ENCODE measurements at places on chromosomes 1 and 21.

- DNase-seq: no peak
These were observed 278.6 kb upstream of the AJAP1 start for GRCh38 chr1:4375812-4376211.

DNA sequence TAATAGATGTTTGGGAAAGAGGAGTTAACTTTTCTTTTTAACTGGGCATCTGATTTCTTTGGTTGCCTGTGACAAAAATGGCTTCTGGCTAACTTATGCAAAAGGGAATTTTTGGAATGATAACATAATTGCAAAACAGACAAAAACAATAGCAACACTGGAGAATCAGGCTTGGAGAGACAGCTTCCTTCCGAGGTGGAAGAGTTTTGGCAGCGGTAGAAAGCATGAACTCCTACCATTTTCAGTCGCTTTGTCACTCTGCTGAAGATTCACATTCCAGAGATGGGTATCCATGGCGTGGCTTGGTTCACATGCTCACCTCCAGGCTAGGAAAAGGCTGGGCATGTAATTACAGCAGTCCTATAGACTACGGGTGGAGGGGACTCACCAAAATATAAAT lies 17.2 kb upstream of the FGGY start:
- no peak for DNase-seq

DNA sequence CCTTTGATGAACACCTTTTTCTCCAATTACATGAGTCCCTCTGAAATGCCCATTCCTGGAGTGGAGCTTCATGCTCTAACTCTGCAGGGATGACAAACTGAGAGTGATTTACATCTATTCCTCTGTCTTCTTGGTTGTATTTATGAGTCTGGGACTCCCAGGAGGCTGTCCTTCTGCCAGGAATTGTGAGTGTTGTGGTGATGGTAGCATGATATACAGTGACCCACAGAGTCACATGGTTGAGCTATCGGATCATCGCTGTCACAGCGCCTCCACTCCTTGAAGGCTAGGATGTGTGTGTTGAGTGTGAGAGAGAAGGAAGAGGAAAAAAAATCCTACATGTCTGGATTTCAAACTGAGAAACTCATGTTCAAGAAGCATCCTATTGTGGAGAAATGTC lies 163.4 kb upstream of the CACNA1E start:
- no peak for DNase-seq

GRCh38 chr1:232274236-232274855 lies 355.6 kb downstream of the SIPA1L2 start:
- DNase-seq: no peak

GRCh38 chr1:177305040-177306018 lies 134.6 kb downstream of the BRINP2 start:
- no peak for DNase-seq

DNA sequence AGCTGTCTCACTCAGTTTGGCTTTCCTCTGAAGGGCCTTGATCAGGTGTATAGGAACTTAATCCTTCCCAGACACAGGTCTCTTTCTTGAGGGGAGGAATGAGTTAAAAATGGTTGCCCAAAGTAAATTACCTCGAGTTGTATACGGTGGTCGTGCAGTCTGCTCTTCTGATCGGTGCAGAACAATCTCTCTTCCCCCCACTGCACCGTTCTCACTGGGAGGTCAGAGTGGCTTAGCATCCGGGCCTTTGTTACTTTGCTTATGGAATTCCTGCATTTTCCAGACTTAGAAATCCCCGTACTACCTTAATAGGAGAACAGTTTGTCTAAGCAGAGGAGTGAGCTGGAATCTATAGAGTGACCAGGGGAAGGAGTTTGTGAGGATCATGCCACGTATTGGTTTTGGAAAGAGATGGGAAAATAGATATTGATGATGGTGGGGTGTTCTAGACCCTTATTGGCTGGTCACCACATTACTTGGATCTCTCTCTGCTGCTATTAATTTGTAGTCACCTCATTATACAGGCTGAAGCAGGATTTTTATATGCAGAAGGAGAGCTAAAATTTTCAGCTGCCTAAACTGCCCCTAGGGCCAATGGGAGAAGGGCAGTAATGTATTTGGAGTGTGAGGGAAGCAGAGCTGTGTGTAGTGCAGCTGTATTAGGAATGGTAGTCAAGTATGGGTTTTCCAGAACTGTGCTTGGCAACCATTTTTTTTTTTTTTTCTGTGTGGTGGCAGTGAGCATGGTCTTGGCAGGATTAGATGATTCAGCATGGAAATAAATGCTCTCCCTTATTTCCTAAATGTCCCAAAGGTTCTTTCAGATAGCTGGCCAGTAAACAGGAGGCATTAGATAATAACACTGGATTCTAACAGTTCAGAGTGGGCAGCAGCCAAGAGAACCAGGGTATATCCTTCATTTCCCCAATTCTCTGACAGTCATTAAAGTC lies 81.5 kb downstream of the NDUFS5 start:
- DNase-seq: no peak

- DNase-seq: no peak
These were observed 182.7 kb downstream of the HMCN1 start for GRCh38 chr1:185916861-185917260.

DNA sequence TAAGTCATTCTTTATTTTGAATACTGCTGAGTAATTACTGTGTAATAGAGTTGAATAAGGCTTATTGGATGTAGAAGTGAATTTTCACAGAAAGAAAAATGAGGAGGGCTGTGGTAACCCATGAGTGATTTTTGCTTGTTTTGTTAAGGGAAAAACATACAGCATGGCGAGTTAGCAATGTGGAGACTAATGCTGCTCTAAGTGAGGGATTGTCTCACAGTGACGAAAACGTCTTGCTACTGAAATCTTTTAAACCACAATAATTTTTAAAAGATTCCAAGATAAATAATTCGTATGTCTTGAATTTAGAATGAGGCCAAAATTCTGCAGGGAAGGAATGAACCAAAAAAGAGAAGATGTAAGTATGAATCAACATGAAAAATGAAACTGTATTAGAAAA lies 16.2 kb upstream of the PLA2G4A start:
- no peak for DNase-seq

DNA sequence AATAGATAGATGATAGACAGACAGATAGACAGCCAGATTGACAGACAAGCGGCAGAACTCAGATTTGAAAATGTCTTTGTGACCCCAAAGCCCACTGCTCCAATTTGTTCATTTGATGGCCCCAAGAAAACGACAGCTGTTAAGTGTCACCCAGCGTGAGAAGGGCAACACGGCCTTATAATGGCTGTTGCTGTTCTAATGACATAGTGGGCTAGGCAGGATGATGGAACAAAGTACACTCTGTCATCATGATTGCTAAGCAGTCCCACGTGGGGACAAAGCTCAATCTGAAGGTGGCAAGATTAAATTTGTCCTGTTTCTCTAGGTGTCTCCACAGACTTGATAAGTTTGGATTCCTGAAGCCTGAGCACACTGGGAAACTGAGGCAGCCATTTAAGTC lies 112.9 kb downstream of the DAB1 start:
- DNase-seq: no peak

DNA sequence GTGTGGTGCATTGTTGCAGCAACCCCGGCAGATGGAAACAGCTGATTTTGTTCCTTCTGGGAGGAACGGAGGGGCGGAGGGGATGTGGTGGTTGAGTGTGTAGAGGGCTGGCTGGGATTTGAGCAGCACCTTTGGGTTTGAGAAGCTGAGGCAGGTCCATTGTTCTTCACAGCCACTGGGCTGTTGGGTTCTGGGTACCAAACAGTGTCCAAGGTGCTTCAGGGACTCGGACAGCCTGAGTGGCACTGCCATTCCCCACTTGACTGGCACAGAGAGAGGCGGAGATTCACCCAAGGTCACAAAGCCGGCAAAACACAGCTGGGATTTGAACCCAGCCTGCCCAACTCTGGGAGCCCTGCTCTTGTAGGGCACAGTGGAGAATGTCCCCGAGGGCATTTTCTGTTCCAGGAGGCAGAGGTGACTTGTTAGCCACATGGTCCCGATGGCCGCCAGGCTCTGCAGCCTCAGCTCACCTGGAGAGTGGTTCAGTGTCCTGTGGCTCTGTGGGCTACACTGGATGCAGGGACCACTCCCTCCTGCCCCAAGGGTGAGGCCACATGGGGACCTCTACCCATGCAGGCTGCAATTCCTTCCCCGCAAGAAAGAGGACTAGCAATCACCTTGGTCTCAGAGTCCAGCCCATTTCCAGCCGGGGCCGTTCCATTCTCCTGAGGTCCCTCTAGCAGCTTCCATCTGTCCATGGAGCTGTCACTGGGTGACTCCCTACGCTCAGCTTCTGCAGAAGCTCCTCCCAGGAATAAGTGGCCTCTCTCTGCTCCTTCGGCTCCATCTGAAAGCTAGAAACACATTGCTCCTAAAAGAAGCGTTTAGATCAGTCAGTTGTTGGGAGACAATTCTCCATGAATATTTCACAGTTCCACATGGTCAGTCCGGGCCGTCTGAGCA lies 31.2 kb upstream of the C1orf174 start:
- no peak for DNase-seq

GRCh38 chr1:155729031-155729898 lies 40.4 kb downstream of the DAP3 start:
- DNase-seq: peak; percentile 43

GRCh38 chr1:231053493-231054162 lies 13.6 kb upstream of the FAM89A start:
- no peak for DNase-seq

DNA sequence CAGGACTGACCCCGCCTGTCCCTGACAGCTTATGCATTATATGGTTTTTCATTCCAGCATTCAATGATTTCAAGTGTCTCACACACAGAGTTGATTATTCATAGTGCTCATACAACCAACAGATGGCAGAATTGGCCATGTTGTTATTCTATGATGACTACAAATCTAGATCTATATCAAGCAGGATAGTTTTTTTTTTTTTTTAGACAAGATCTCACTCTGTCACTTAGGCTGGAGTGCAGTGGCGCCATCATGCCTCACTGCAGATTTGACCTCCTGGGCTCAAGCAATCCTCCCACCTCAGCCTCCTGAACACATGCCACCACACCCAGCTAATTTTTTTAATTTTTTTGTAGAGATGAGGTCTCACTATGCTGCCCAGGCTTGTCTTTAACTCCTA lies 40.1 kb upstream of the LRRC8D start:
- DNase-seq: no peak

GRCh38 chr1:211892577-211892976 lies 62.0 kb upstream of the LPGAT1 start:
- DNase-seq: no peak

GRCh38 chr21:17536381-17536780 lies 23.5 kb downstream of the CXADR start:
- DNase-seq: no peak

GRCh38 chr1:174194461-174194860 lies 35.1 kb downstream of the RABGAP1L start:
- DNase-seq: no peak

Data from nucleus accumbens (tissue), 56 donors.